ENCODE measurements at places on chromosomes 7 and 10.

- DNase-seq = no peak
Observed at GRCh38 chr7:79401254-79401653, 52.2 kb downstream of the MAGI2 start.

DNA sequence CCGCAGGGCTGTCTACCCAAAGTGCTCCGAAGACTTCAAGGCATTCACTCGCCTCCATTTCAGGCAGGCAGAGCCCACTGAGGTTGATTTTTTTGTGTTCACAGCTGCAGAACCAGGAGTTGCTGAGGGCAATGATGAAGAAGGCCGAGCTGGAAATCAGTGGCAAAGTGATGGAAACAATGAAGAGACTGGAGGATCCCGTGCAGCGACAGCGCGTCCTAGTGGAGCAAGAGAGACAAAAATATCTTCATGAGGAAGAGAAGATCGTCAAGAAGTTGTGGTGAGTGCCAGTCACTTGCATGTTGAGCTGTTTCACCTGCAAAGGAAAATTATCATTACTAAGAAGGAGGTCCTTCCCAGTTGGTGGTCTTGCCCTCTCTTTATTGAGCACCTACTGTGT is 210.5 kb downstream of the ARHGAP21 start:
- no peak for DNase-seq

- no peak for DNase-seq
Observed at GRCh38 chr7:54955696-54956420, 63.0 kb upstream of the EGFR start.

GRCh38 chr7:118755067-118755625 is 530.6 kb downstream of the ANKRD7 start:
- DNase-seq = no peak

DNA sequence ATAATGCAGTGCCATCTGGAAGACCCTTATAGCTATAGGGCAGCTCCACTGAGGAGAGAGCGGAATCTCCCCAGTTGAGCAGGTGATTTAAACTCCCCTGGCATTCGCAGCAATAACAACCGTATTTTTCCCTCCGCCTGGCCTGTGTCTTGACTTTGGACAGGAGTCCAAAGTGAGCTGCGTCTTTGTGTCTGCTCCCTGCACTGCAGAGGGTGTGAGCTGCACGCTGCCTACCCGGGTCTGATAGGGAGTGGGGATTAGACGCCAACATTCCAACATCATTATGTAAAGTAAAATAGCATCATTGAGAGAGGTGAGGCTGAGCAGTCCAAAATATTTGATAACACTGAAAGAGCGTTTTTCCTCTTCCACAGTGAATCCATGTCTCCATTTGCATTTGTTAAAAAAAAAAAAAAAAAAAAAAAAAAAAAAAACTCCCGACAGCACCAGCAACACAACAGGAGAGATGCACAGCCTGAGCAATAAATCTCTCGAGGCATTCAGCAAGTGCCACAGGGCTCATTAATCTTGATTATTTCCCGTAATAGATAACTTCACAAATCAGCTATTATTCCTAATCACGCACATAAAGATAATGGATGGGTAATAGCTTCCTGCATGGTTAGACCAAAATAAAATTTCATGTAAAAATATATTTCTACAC is 68.6 kb downstream of the CELF2 start:
- DNase-seq = no peak

- no peak for DNase-seq
Observed at GRCh38 chr10:3074985-3075600, 7.7 kb downstream of the PFKP start.

- no peak for DNase-seq
Observed at GRCh38 chr7:70354409-70355169, 756.3 kb downstream of the AUTS2 start.

- DNase-seq = no peak
Observed at GRCh38 chr7:93031795-93032194, 86.0 kb downstream of the SAMD9 start.

- DNase-seq = no peak
Observed at GRCh38 chr7:87344446-87344845, 1.0 kb upstream of the CROT start.

DNA sequence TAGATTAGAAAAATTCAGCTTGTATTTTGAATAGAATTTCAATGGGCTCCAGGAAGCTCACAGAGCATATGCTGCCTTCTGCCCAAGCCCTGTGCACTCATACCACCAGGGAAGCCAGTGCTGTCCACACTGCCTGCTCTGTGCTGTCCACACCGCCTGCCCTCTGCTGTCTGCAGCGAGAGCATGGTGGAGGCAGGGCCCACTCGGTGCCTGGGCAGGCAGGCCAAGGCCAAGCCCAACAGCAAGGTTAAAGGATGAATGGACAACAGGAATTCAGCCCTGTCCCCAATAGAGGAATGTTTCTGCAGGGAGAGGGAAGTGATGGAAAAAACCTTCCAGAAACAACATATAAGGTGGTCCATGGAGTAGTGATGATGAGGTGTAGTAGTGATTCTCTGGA is 146.8 kb downstream of the GFRA1 start:
- DNase-seq = no peak

- no peak for DNase-seq
Observed at GRCh38 chr10:91805110-91805838, 7.0 kb downstream of the TNKS2 start.

DNA sequence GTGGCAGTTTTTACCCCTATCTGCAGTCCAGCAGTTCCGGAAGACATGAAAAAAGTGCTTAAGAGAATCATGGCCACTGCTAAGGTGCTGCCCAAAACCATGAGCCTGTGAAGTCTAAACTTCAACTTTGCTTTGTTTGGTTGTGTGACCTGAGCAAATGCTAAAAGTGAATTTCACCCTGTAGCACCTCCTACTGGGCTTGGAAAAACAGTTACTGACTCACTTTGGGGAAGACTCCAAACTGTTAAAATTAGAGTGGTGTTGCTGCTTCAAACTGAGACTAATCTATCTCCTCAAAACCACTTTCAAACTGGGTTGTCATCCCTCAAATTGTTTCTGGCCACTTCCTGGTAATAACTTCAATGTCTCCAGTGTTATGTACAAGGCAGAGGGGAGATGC is 21.3 kb downstream of the MKX start:
- no peak for DNase-seq

- DNase-seq = no peak
Observed at GRCh38 chr7:1970895-1971294, 261.9 kb downstream of the MAD1L1 start.

DNA sequence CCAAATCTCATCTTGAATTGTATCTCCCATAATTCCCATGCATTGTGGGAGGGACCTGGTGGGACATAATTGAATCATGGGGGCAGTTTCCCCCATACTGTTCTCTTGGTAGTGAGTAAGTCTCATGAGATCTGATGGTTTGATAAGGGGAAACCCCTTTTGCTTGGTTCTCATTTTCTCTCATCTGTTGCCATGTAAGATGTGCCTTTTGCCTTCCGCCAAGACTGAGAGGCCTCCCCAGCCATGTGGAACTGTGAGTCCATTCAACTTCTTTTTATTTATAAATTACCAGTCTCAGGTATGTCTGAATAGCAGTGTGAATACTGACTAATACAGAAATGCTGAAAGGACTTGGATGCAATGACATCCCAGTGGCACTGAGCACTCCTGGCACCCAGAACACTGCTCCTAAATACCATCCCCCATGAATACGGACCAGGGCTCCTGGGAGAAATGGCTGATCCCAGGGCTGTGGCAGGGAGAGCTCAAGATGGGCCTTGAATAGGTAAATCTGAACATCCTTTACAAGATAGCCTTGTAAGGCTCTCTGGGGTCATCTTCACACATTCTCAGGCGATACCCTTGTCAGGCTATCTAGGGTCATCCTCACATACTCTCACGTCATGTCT is 19.4 kb downstream of the ZFAND2A start:
- DNase-seq = no peak

- peak; percentile 73 for DNase-seq
Observed at GRCh38 chr7:28697913-28698563, 260.1 kb downstream of the TRIL start.

DNA sequence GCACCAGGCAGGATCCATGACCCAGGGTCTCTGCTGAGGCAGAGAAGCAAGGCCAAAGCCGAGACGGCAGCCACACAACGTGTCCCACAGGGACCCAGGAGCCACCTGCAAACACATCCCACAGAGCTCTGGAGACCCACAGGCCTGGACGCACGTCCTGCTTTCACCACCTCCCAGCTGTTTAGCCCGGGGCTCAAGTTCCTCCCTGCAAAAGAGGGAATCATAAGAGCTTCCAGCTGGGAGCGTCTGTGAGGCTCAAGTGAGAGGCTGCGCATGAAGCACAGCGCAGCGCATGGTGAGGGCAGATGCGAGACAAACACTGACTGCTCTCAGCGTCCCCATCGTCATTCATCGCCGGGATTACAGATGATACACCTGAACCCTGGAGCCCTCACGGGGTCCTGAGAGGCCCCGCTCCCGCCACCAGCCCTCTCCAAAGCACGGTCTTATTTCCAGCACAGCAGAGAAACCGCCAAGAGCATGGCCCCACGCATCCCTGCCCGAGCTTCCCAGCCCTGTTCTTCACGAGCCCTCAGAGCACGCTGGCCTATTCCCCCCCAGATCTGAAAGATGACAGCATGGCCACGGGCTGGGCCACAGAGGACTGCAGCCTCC is 88.7 kb downstream of the MAD1L1 start:
- no peak for DNase-seq

GRCh38 chr7:2399848-2400587 is 3.4 kb upstream of the CHST12 start:
- peak; percentile 99 for DNase-seq

DNA sequence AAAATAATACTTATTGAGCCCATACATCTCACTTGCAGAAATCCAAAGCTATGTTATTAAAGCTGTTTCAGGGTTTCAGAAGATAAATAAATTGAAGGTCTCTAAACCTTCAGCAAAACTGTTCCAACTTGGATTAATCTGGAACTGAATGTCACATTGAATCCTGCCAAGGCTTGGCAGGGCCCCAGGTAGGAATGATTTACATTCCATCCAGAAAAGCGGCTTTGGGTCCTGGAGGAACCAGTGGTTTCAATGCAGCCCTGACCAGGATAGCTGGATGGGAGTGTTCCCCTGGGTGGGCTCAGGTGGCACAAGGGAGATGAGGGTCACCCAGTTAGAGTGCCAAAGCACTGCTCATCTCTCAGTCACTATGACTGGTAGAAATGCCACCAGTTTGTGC is 37.0 kb upstream of the TMEM72 start:
- DNase-seq = no peak

- no peak for DNase-seq
Observed at GRCh38 chr7:111605246-111605645, 43.0 kb upstream of the IMMP2L start.

- DNase-seq = no peak
Observed at GRCh38 chr10:23081221-23081750, 14.1 kb upstream of the MSRB2 start.

GRCh38 chr10:20892011-20892585 is 5.0 kb downstream of the NEBL start:
- no peak for DNase-seq

GRCh38 chr7:117212969-117213877 is 109.6 kb downstream of the WNT2 start:
- peak; percentile 69 for DNase-seq

DNA sequence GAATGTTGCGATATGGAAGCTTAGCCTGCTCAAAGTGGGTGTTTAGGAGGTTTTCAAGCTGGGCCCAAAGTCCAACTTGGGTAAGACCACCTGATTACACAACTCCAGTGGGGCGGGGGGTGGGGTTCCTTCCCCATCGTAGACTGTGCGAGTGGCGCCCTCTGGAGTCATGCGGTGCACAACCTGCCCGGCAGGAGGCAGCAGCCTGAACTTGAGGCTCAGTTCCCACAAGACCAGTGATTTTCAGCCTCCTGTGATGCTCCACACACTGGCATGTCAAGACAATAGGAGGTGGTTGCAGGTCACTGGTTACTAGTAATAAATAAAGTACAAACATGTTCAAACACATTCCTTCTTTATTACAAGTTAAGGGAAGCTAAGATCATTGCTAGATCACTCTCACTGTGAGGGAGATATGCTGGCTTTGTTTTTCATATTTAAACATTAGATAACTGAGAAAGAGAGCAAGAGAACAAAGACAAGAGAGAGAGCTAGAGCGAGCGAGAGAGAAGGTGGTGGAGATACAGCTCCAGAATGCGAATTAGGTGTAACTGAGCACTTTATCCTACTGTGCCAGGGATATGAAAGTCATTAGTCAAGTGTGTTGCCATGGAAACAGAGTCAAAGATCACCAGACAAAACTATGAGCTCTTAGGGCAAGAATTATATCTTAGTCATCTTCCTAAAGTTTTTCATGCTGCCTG is 97.4 kb upstream of the BMPER start:
- DNase-seq = peak; percentile 36

DNA sequence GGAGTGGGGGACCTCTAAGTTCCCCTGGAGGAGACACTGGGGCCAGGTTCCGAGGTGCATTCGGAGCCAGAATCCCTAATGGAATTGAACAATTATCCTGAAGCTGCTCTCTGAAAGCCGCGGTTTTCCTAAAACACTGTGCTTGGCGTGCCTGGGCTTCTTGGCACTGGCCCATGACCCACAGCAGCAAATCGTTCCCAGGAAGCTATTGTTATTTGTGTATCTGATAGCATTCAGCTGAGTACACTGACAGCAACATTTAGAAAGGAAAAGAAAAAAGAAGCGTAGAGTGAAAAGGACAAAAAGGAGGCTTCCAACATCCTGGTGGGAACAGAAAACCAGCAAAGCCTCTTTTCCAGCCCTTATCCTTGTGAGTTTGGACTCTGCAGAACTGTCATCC is 339.8 kb downstream of the FRMD4A start:
- DNase-seq = no peak

DNA sequence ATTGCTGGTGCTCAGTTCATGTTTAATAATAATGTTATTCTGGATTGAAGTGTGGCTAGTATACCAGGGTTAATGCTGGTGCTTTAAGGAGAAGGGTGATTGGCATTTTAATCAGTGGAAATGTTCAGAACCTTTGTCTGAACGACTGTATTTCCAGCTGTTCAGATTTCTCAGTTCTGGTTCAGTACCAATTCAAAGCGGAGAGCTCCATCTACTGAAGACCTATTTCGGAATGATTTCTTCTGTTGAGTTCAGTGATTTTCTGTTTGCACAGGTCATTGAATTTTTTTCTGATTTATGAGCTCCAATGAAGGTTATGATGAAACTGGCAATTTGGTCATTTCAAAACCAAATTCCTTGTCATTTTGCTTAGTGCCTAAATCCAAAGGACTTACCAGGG is 160.1 kb downstream of the EXOC4 start:
- no peak for DNase-seq

DNA sequence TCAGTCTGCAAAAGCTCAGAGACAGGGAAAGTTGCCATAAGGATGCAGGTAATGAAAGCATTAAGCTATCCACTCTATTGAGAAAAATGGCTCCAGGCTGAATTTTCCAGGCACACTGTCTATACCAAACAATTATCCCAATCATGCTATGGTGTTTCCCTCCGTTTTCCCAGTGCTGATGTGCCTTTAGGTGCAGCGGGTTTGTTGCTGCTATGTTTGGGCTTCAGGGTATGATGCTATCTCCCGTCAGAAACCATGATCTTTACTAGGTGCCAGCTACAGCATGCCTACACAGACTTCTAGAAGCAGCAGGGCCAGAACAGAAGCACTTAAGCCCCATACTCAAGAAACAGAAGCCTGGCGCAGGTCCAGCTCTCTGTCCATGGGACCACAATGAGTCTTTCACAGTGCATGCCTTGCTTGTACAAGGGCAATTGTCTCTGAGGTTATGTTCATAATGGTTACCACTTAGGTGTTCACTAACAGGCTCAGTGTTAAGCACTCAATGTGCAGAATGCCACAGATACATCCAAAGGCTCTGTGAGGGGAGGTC is 19.4 kb downstream of the STEAP1B start:
- DNase-seq = no peak

- DNase-seq = peak; percentile 32
Observed at GRCh38 chr7:91565499-91566401, 301.5 kb downstream of the FZD1 start.
